ENCODE measurements at places on chromosomes 6 and 20.

GRCh38 chr6:57256541-57256940, 34.4 kb upstream of the RAB23 start:
- DNase-seq = no peak

GRCh38 chr6:97049253-97050011, 124.9 kb downstream of the KLHL32 start:
- no peak for DNase-seq

- no peak for DNase-seq
These were observed 131.7 kb upstream of the PHACTR1 start for GRCh38 chr6:12584631-12585405.

- DNase-seq = no peak
These were observed 106.5 kb downstream of the ATP9A start for GRCh38 chr20:51661609-51662178.

DNA sequence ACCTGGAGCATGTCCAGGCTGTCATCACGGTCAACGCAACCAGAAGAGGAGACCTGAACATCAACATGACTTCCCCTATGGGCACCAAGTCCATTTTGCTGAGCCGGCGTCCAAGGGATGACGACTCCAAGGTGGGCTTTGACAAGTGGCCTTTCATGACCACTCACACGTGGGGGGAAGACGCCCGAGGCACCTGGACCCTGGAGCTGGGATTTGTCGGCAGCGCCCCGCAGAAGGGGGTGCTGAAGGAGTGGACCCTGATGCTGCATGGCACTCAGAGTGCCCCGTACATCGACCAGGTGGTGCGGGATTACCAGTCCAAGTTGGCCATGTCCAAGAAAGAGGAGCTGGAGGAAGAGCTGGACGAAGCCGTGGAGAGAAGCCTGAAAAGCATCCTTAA, 49.5 kb downstream of the BFSP1 start:
- DNase-seq = no peak

DNA sequence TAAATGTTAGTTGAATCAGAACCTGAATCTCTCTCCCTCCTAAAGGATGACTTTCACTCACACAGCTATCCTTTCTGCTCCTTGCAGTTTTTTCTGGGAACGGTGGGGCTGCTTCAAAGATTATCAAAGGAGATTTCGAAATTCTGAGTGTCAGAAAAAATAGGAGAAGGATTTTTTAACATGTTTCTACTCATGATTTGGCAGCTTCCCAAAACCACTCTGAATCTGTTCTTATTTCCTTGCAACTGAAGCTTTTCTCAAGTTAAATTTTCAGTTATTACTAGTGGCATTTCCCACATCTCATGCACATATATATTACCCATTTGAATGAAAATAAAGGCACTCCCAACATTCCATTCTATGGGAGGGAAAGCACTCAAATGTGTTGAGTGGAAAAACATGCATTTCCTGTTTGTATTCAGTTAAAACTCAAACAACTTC, 123.6 kb downstream of the LCA5 start:
- no peak for DNase-seq

GRCh38 chr6:34447910-34448309, 18.0 kb upstream of the PACSIN1 start:
- DNase-seq = no peak
